Stimulated activated CD4-positive, alpha-beta T cell treated with anti-CD3 and anti-CD28 coated beads, Interleukin-1b, Interleukin-23, amount 100 ng/mL, for 1 hour (primary cell): ENCODE measurements at places on chromosomes 2 and 18.

DNA sequence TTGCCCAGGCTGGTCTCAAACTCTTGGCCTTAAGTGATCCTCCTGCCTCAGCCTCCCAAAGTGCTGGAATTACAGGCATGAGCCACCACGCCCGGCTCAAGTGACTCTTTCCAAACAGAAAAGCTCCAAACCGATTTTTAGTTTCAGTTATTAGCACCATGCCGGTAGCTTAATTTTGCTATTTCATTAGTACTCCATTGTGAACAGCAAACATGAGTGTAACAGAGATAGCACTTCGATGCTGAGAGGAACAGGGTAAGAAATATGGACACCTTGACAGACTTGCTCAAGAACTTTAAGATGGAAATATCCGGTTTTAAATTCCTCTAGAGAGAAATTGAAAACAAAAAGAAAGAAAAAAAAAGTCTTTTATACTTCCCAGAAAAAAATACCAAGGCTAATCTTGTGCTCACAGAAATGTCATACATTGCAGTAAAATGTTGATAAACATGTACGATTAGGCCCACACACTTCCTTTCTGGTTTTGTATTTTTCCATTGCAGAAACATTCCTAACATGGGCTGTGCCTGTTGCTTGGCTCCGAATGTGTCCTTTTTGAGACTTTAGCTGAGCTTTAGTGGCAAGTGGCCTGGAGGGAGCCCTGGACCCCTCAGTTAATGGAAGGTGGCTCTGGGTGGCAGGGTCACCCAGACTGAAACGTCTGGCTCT, 18.3 kb downstream of the FHL2 start:
- no peak for DNase-seq

- no peak for DNase-seq
Measured at GRCh38 chr2:146130290-146130689, 1610.4 kb upstream of the ZEB2 start.

DNA sequence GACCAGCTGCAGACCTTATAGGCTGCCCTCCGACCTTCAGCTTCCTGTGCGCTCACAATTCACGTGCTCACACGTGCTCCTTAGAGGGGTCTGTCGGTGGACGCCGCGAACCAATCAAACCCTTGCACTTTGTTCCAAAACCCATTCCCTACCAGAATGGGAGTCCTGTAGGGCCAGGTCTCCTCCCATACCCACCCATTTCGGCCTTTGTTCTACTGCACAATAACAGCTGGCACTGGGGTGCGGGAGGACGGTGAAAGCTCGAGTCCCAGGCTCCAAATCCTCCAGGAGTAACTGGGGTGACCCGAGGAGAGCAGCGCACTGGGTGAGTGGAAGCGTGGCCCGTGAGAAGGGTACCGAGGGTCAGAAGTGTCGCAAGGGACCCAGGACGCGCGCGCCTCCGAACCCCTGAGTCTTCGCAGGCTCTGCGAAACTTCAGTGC, 13.0 kb downstream of the SIX3 start:
- DNase-seq = no peak

- no peak for DNase-seq
Measured at GRCh38 chr2:237549643-237550415, 16.5 kb upstream of the PRLH start.

DNA sequence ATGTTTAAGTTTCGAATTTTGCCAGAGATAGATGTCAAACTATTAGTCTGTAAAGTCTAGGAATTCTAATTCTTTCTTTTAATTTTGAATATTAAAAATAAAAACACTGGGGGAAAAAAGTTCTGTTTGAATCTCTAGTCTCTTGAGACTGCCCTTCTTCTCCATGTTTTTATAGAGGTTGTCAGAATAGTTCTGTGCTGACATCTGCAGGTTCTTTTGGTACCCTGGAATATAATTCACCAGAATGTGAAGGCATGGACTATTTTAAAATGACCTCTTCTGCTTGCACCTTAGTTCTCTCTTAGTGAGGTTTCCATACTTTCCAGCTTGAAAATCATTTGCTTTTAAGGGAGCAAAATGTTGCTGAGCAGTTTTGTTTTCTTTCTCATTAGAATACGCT, 121.0 kb upstream of the MSTN start:
- no peak for DNase-seq

GRCh38 chr2:69770193-69770702, 28.3 kb downstream of the ANXA4 start:
- DNase-seq = no peak

- no peak for DNase-seq
Measured at GRCh38 chr2:58106896-58107295, 60.3 kb downstream of the VRK2 start.

GRCh38 chr2:40304340-40304739, 147.6 kb downstream of the SLC8A1 start:
- DNase-seq = no peak

GRCh38 chr18:924987-925386, 20.3 kb downstream of the ADCYAP1 start:
- DNase-seq = no peak

DNA sequence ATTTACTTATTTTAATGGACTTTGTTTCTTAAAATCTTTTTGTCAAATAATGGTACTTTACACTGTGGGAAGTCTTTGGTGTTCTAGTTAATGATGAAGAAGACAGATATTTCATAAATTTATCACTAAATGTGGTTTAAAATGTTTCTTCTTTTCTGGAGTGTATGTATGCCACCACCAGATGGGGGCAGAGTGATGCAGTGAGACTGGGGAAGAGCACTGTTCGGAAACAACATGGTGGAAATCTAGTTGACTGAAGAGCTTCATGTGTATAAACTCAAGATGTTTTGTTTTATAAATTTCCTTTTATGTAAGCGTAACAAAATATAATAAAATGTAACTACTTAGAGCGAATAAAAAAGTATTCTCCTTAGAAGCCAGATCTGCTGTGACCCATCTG, 195.1 kb downstream of the KCNE4 start:
- no peak for DNase-seq

- no peak for DNase-seq
Measured at GRCh38 chr2:179936654-179937053, 70.4 kb downstream of the CWC22 start.

- DNase-seq = no peak
Measured at GRCh38 chr2:101985101-101985792, 6.5 kb upstream of the IL1R2 start.

- DNase-seq = no peak
Measured at GRCh38 chr2:17879137-17879912, 858 bp downstream of the KCNS3 start.

- DNase-seq = no peak
Measured at GRCh38 chr2:240965905-240966456, 32.4 kb upstream of the SNED1 start.

- no peak for DNase-seq
Measured at GRCh38 chr2:221563270-221563985, 8.7 kb downstream of the EPHA4 start.

DNA sequence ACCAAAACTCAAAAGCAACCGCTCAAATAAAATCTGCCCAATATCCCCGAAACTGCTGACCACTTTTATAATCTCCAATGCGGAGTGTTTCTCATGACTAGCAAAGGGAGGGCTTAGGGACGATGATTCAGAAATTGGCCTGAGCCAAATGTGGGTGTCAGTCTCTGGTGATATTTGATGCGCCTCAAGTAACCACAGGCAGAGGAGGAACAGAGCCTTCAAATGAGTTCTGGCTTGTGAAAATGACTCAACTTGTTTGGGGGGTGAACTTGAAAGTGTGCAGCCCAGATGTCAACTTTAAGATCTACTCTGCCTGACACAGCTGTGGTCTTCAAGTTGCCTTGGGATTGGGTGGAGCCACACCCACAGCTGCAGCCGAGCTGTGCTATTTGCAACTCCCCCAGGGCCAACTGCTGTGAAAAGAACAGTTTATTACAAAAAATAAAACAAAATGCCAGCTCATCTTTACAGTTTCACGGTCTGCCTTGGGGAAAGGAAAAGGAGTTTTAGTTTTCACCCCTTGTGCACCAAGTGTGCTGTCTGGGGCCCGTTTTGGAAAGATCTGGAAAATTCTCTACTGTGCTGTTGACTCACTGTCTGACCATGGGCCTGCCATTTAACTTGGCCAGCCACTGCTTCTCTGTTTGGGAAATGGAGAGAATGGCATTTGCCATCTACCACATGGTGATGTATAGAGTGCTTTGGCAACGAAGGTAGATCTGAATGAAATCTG, 222.1 kb downstream of the MTX2 start:
- no peak for DNase-seq

DNA sequence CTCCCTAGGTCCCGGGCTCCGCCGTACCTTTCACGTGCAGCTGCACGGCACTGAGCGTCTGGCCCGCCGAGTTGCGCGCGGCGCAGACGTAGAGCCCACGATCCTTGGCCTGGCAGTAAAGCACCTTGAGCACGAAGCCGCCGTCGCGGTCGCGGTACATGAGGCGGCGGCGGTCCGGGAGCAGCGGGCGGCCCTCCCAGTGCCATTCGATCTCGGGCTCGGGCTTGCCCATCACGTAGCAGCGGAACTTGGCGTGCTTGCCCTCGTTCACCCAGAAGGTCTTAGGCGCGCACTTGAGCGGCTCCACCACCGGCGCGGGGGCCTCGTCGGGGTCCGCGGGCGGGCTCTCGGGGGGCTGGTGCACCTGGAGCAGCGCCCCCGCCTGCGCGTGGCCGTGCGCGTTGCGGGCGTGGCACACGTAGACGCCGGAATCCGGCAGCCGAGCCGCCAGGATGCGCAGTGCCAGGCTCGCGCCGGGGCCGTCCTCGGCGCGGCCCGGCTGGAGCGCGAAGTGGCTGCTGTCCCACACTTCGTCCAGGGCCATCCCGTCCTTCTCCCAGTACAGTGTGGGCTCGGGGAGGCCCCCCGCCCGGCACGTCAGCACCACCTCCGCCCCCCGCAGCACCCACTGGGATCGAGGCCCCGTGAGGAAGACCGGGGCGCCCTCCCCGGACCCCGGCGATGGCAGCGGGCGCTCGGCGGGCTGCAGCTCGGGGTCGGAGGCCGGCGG, 980 bp downstream of the OBSL1 start:
- no peak for DNase-seq

DNA sequence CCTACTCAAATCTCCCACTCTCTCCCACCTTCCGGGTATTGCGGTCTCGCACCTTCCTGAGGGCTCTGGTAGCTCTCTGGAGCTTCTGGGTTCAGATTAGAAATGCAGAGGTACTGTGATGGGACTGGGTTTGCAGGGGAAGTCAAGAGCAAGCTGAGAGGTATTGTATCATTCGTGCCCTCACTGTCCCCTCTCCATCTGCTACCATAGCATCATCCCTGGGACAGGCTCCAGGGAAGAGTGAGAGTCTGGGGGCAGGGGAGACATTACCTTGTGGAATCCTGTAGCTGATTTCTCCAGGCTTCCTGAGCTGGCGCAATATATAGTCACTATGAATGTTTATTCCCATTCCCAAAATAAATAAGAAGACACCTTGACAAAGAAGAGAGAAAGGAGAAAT, 49.6 kb downstream of the SRD5A2 start:
- no peak for DNase-seq

GRCh38 chr18:74515620-74516231, 18.6 kb upstream of the CNDP1 start:
- DNase-seq = no peak

DNA sequence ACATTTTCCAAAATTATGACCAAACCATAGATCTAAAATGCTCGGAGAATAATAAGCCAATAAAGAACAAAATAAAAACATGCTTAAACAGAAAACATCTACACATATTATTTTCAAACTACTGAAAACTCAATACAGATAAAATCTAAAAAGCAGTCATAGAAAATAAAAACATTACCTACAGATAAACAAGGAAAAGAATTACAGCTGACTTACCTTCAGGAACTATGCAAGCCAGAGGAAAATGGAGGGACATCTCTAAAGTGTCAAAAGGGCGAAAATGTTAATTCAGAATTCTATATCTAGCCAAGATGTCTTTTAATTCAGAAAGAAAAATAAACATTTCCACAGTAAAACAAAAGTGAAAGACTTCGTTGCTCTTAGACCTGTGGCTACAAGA, 112.9 kb upstream of the GYPC start:
- no peak for DNase-seq
